ENCODE measurements at places on chromosomes 12 and 14.

- no peak for DNase-seq
Observed at GRCh38 chr12:13365748-13366366, 169.3 kb downstream of the EMP1 start.

DNA sequence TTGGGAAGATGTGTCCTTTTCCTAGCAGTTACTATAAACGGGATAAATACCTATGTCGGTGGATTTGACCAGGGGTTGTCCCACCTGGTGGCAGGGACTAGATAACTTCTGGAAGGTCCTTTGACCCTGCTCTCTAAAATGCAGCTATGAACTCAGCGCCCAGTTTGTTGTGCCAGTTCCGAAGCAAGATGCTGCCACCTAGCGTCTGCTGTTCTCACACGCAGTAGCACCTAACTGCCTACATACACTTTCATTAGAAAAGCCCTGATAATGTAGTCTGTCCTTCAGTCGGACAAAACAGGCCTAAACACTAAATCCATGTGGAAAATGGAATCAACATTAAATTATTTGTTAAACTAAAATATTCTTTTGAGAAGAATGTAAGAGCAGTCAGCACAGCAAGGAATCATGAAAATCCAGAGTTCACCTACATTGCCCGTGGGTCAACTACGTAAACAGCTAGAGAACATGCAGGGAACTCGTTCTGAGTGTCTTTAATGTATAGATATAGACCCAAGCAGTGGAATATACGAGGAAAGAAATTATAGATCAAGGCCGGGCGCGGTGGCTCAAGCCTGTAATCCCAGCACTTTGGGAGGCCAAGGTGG, 51.1 kb upstream of the CRACR2A start:
- peak; percentile 29 for DNase-seq

- DNase-seq = peak; percentile 78
Observed at GRCh38 chr12:57893431-57894353, 47.2 kb upstream of the CTDSP2 start.

DNA sequence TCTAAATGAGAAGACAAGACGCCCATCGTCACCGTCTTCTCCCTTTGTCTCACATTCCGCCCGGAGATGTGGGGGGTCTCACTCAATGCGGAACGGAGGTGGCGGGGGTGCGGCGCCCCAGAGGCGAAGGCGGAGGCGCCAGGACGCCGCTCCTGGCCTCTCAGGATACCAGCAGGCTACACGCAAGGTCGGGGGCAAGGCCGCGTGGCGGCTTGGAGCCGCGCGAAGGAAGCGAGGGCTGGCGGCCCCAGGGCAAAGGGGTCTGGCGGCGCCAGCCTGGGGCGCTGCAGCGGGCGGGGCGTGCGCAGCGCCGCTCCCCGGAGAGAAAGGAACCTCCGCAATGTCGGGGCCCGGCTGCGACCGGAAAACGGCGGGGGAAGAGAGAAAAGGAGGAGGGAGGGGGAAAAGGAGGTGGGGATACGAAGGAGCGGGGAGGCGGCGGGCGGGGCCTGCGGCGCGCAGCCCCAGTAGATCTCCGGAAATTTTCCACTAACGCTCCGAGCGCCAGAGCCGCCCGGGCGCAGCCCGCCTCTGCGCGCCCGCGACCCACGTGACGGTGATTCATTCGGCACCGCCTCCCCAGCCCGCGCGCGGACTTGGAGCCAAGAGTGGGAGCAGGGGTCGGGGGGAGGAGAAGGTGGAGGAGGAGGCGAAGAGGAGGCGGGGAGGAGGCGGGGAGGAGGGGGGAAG, 10.5 kb upstream of the SLC38A2 start:
- DNase-seq = peak; percentile 94

GRCh38 chr12:89821896-89822295, 113.3 kb upstream of the ATP2B1 start:
- no peak for DNase-seq

- DNase-seq = no peak
Observed at GRCh38 chr14:66600416-66600815, 92.5 kb downstream of the GPHN start.

DNA sequence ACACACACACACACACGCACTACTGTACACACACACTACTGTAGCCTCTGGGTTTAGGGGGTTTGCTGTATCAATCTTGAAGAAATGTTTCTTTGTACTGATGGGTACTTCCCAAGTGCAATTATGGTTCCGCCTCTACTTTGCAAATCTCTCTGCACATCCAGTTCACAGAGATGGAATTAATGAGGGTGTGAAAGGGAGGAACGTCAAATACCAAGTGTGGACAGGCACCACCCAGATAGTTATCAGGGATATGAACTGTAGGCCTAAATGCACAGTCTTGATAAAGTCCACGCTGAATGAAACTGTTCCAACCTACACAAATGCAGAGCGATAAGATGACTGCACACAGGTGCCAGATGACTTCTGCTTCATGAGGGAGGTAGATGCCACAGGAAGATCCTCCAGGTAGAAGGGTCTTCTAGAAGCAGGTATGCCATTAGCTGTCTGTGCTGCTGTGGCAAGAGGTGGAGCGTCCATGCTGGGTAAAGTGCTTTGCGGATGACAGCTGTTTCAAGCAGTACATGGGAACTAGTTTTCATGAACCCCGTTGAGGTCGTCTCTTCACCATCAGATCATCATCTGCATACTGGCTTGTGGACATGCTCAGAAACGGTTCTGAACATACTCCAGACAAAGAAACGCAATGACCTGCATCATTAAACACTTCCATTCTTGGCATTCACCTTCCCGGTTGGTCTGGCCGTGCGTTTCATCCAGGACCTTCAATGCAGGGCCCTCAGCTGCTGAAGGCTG, 314.3 kb upstream of the RTL1 start:
- DNase-seq = no peak

- peak; percentile 42 for DNase-seq
Observed at GRCh38 chr12:10364815-10365622, 24.8 kb downstream of the KLRK1 start.

- no peak for DNase-seq
Observed at GRCh38 chr14:95006051-95006450, 151.3 kb downstream of the DICER1 start.

- no peak for DNase-seq
Observed at GRCh38 chr14:54857830-54858269, 44.8 kb downstream of the GCH1 start.

GRCh38 chr14:35378425-35379233, 25.9 kb downstream of the NFKBIA start:
- no peak for DNase-seq

DNA sequence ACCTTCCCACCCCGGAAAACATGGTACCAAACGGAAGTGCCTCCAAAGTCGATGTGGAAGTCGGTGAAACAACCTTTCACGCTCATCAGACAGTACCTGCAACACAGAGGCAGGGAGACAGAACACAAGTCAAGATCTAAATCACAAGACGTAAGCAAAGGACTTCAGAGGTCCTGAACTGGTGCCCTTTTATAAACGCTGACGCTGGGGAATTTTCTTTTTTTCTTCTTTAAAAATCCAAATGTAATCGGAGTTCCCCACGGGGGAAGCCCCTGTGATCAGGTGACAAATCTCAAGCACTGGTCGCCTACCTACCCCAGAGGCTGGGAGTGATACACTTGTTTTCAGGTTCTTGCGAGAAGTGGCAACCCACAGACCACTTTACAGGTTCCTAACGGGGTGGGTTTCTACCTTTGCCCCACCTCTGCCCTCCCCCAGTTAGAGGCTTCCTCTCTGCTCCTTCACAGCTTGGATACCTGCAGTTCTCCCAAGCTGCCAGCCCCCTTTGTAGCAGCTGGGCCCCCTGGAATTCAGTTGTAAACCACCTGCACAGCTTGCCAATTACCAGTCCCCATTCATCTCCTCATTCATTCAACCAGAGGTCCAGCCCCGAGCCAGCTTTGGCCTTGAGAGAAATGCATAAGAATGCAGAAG, 46.2 kb downstream of the KDM2B start:
- no peak for DNase-seq

DNA sequence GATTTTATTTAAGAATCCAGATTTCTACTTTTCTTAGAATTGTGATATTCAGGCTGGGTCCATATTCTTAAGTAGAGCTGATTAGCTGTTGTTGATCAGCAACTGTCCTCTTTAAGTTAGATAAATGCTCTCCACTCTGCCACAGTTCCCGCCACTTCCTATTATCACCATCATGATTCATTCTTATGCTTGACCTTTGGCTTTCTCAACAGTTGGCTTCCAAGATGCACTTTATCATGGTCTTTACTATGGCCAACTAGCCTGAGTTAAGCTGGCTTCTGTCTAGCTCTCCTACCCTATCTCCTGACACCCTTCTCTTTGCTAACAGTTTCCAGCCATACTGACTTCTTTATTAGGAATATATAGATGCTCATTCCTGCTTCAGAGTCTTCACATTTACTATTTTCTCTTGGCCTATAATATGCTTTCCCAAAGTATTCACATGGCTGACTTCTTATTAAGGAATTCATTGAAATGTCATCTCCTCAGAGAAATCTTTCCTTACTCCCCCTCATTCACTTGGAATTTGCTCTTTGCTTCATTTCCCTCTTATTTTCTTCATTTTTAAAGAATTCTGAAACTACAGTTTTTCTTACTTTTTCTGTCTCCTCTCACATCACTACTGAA, 149.0 kb upstream of the IGF1 start:
- DNase-seq = no peak

GRCh38 chr12:10406725-10407124, 2.8 kb downstream of the KLRC4 start:
- DNase-seq = no peak

DNA sequence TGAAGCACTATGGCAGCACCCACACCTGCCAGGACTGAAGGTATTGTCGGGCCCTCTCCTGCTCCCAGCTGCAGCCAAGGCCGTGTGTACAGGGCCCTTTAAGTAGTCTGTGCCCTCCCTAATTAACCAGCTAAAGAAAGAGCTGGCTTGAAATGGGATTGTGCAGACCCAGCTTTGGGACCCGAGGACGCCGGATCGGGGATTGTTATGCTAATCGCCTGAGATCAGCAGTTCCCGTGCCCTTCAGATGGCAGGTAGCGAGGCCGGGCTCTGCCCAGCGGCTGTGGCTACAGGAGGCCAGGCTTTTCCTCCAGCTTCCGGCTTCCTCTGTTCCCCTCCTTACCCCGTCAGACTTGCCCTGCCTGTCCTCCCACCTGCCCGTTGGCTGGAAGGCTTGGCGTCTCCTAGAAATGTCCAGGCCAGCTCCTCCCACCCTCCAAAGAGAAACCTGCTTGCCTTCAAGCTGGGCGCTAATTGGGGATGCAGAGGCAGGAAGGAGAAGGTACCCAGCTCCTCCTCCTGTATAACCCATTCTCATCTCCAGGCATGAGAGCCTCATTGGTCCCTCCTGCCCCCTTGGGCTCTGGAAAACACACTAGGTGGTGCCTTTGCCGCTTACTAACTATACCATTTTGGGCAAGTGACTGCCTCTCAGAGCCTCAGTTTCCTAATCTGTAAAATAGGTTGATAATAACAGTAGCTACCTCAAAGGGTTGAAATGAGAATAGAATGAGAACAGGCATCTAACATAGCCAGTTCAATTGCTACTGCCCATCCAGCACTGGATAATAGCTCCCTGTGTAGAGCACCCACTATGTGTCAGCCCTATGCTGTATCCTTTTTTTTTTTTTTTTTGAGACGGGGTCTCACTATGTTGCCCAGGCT, 25.8 kb upstream of the MSI1 start:
- DNase-seq = no peak

DNA sequence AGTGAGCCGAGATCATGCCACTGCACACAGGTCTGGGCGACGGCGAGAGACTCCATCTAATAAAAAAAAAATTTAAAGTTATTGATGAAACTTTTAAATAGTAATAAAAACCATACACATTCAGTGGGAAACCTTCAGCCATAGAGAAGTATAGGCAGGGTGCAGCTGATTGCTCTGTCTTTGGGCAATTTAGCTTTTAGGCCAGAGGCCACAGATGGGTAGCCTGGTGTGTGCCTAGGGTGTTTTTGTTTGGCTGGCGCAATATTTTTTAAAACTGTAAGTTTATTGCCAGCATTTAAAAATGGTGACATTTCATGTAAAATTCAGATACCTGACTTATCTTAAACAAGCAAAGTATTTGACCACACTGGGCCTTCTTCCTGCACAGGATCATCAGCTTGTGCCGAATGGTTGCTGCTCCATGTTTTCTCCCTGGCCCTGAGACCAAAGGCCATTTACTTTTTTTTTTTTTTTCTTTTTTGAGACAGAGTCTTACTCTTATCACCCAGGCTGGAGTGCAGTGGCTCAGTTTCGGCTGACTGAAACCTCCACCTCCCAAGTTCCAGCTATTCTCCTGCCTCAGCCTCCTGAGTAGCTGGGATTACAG, 16.2 kb downstream of the EXD2 start:
- DNase-seq = no peak

DNA sequence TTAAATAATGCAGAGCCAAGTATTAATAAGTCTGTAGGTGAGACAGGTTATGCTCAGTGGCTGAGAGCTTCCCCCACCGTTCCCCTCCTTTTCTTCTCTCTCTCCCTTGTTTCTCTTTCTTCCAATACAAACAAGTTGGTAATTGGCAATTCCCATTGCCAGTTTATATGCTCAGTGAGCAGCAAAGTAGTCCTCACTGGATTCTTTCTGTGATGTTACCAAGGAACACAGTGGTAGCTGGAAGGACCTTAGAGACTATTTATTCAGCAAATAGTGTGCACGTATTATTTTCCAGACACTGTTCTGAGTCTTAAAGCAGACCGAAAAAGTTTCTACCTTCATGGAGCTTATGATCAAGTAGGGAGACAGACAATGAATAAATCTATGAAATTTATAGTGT, 344.4 kb downstream of the FUT8 start:
- DNase-seq = no peak

DNA sequence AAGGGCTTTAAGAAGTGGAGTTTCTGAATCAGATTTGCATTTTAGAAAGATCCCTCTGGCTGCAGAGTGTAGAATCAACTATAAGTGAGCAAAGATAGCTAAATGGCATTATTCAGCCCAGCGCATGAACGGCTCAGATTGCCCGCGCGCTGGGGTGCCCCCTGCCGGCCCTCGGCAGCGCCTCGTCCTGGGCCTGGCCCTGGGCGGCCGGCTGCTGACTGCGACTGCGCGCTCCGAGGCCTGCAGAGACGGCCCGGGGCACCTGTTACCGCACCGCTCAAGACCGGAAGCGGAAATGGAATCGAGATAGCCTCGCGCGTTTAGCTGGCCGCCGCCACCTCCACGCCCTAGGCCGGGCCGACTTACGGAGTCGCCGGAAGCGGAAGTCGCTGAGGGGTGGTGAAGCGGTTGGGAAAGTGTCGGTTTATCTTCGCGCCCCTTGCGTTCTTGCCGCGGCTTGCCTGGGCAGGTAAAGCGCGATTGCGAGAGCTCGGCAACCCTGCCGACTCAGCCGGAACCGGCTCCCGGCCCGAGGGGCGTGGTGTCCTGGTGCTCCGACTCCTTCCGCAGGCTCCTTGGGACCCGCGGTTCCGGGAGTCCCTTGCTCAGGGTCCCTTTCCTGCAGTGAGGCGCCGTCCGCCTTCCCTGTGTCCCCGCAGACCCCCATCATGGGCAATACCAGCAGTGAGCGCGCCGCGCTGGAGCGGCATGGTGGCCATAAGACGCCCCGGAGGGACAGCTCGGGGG, at the start of gene PRKAB1:
Gene PRKAB1, plus strand, starts transcription at position 557 of the 747 bp plus-strand sequence. Its CDS starts 112 bp downstream, at position 669.
- peak; percentile 93 for DNase-seq
